ENCODE measurements at places on chromosomes 3 and 15.

GRCh38 chr3:77042882-77043281 is 3.0 kb downstream of the ROBO2 start:
- DNase-seq: no peak

GRCh38 chr15:101159096-101159935 is 92.5 kb downstream of the CHSY1 start:
- DNase-seq: no peak

GRCh38 chr3:171163101-171164066 is 136.9 kb upstream of the SLC2A2 start:
- peak; percentile 55 for DNase-seq

- DNase-seq: no peak
These were observed 18.3 kb upstream of the PKM start for GRCh38 chr15:72249142-72249810.

- no peak for DNase-seq
These were observed 3.1 kb downstream of the CFAP44 start for GRCh38 chr3:113438224-113438623.

DNA sequence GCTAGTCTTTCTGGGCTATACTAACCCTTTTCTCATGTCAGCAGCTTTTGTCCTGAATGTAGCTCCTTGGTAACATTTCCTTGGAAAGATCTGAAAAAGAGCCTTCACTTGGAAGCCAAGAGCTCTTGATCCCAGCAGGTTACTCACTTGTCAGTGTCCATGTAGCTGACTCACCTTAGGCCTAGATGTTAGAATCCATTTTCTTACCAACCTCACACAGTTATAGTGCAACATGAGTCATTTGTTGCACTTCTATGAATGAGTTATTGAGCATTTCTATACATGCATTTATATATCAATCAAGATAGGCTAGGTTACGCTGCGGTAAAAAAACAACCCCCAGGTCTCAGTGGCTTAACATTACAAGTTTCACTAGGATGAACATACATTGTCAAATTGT is 106.8 kb upstream of the SLC7A14 start:
- DNase-seq: no peak

DNA sequence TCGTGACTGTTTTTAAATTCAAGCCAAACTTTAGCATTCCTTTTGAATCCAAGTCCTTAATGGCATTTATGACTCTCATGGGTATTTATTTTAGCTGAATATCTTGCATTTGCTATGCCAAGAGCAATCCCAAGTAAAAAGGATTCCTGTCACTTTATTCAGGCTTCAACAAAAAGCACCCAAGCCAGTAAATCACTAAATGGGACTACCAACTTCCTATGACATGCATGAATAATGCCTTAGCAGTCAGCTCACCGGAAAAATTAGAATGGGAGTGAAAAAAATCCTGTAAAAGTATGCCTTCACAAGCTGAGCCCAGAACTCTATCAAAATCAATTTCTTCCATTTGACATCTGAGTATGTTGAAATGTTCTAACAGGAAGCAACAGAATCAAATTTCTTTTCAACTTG is 1297.9 kb downstream of the ROBO2 start:
- DNase-seq: no peak

DNA sequence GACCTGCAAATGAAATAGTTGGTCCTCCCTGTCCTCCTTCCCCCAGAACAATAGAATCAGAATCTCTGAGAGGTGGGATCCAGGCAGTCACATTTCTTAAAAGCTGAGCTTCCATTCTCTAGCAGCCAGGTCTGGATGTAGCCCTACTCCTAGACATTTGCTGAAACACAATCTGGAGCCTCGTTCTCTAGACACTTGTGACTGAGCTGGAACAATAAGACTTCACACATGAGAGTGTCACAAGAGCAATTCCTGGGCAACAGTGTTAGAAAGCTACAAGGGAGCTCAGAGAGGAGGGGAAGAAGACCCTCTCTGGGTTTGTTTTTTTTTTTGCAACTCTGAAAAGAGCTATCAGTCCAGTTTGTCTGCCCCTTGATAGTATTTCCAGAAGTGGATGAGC is 14.5 kb downstream of the CORO2B start:
- no peak for DNase-seq

DNA sequence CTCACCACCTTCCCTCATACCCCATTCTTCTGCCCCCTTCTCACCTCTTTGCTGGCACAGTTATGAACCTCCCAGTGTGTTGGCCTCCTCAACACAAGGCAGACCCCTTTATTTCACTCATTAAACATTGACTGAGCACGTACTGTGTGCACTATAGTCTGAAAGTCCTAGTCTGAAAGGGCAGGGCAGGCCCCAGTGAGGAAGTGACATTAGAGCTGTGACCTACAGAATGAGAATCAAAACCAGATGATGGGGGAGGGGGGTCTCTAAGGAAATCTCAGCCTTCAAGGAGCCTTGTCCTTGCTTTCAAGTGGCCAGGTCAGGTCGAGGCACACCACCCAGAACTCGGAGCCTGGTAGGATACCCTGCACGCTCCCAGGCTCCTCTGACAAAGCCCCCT is 3.5 kb downstream of the SLC28A1 start:
- no peak for DNase-seq

DNA sequence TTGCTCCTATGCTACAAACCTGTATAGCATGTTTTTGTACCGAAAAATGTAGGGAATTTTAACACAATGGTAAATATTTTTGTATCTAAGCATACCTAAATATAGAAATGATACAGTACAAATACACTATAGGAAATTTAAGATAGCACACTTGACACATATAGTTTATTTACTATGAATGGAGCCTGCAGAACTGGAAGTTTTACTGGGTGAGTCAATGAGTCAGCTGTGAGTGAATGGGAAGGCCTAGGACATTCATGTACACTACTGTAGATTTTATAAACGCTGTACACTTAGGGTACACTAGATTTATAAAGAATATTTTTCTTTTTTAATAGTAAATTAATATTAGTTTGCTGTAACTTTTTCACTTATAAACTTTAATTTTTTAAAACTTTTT is 707.7 kb upstream of the EPHA6 start:
- no peak for DNase-seq

GRCh38 chr3:195160257-195160898 is 110.6 kb downstream of the XXYLT1 start:
- no peak for DNase-seq

DNA sequence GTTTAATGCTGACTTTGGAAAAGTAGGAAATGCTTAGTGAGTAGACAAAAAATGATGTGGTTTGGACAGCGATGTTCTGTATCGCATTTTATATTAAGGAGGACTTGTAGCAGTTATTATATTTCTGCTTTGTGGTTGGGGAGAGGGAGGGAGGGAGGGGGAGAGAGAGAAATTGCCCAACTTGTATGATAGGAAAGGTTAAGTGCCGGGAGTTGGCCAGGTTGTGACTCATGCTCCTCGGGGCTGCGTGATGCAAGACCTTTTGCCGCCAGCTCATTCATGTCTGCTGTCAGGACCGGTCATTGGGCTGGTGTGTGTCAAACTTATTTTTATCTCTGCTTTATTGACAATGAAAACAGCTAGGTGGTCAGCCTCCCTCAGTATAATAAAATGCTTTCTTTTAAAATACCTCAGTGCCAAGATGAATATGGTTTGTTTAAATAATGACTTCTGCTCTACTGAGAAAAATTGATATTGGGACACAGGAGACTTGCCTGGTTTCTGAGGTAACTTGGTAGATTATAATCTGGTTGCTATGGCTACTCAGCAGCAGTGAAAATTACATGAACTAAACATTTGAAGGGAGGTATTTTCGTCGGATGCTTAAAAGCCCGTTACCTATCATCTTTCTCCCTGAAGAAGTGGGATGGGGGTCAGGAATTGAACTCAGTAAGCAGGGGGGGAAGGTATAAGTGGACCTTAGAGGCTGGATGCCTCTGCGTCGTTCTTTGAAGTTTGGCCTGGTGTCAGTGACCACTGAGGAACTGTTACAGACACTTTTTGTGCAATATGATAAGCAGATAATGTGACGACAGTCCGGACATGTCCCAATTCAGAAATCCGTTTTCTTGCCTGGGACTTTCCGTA is 90.7 kb downstream of the FNDC3B start:
- DNase-seq: peak; percentile 73

- no peak for DNase-seq
These were observed 36.2 kb upstream of the TSPAN3 start for GRCh38 chr15:77107068-77107467.

DNA sequence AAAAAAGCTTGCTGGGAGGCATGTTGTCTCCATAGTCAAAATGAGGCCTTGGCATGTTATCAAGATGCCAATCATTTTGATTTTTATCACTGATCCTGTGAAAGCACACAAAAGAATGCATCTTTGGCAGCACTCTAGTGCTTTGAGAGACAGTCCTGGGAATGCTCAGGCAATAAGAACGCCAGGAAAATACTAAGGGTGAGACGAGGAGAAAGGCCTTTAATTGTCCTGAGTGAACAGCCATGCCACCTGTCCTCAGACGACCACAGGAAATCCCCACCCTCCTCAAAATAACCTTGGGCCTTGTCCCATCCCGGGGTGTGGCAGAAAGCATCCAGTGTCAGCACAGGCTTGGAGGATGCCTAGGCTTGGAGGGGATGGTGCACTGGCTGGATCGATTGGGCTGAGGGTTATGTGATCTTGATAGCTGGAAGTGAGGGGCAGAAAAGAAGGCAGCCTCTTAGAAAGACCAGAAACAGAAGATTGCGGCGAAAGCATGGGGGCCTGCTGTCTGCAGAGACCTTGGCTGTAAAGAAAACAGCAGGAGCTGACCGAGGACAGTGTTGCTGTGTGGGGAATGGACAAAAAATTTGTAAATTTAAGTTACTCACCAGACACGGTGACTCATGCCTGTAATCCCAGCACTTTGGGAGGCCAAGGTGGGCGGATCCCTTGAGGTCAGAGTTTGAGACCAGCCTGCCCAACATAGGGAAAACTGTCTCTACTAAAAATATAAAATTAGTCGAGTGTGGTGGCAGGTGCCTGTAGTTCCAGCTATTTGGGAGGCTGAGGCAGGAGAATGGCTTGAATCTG is 7.3 kb downstream of the TMEM158 start:
- DNase-seq: no peak

- DNase-seq: no peak
These were observed 5.2 kb downstream of the SLC49A4 start for GRCh38 chr3:122800031-122800430.

- DNase-seq: no peak
These were observed 33.6 kb upstream of the PLSCR5 start for GRCh38 chr3:146638718-146639117.

DNA sequence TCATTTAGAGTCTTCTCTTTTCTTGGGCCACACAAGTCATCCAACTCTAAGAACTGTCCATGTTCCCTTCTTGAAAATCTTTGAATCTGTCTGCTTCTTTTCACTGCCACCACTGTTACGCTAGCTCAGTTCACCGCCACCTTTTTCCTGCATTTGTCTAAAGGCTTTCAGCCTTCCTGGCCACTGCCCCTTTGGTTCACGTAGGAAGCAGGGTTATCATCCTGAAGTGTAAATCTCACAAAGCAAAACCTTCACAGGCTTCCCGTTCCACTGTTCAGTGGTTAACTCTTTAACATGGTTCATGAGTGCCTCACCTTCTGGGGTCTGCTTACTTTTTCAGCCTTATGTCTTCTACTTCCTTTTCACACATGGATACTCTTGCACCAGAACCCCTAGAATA is 26.3 kb upstream of the CCDC39 start:
- no peak for DNase-seq

DNA sequence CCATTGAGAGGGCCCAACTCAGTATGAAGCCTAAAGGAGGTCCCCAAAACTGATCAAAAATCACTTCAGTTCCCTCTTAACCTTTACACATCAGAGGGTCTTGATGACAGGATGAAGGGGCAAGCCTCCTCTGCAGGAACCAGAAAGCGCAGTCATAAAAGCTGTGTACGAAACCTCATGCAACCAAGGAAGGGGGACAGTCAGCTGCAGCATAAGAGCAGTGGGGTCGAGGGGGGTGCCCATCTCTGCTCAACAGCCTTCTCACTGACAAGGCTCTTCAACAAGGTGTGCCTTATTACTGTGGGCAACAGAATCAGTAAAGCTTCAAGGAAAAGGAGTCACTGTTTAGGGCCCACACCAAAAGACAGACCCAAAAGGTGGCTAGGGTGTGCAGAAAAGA is 3.9 kb downstream of the POC1A start:
- DNase-seq: no peak

DNA sequence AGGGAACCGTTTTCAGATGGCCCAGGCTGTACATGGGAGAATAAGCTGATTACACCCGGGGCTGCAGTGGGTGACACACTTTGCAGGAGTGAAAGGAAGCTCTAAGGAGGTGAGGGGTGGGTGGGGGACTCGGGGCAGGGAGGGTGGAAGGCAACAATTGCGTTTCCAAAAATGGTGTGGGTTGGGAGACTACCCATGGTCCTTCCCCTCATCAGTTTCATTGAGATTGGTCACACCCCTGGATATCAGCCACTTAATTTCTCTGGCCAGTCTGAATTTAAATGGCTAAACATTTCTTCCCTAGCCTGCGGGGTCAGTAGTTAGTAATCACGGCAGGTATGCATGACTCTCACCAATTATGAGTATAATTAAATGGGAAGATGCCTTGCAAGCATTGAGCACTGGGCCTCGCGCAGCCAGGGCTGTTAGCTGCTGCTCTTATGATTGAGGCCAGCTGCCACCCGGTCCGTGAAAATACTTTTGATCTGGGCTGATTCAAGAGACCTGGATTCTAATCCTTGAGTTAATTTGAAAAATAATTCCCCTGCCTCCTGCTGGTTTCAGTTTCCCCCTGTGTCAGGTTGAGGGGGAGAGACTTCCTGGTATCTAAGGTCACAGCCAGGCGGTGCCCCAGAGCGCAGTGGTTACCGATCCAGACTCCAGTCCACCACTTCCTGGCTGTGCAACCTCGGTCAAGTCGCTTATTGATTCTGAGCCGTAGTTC is 23.3 kb downstream of the SLC6A6 start:
- peak; percentile 68 for DNase-seq

- no peak for DNase-seq
These were observed 101.2 kb downstream of the RFTN1 start for GRCh38 chr3:16412192-16412800.

GRCh38 chr3:181912384-181912783 is 200.7 kb downstream of the SOX2 start:
- no peak for DNase-seq

DNA sequence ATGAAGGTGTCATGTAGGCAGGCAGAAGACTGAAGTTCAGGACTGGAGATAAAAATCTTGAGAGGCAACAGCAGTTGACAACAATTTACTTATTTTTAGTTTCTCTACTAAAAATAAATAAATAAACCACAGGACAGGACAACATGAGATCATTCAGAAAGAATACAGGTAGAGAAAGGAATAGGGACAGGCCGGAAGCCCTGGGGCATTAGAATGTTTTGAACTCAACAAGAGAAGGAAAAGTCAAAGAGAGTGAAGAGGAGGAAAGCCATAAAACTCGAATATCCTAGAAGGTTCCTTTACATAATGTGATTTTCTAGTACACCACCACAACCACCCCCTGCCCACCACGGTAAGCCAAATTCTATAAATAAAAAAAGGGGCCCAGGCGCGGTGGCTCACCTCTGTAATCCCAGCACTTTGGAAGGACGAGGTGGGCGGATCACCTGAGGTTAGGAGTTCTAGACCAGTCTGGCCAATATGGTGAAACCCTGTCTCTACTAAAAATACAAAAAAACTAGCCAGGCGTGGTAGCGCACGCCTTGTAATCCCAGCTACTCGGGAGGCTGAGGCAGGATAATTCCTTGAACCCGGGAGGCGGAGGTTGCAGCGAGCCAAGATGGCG is 4.7 kb downstream of the PIK3CB start:
- DNase-seq: no peak

- DNase-seq: no peak
These were observed 32.3 kb upstream of the EDEM1 start for GRCh38 chr3:5155241-5155640.

- DNase-seq: no peak
These were observed 19.2 kb upstream of the ITPKA start for GRCh38 chr15:41474436-41474835.

- DNase-seq: no peak
These were observed 35.6 kb upstream of the KCNMB2 start for GRCh38 chr3:178500631-178501030.

Measured in CD4-positive, alpha-beta T cell treated with Interleukin-12 subunit alpha and Interleukin-12 subunit beta, for 1 hour (primary cell).